ENCODE measurements at places on chromosomes 16 and 17.

DNA sequence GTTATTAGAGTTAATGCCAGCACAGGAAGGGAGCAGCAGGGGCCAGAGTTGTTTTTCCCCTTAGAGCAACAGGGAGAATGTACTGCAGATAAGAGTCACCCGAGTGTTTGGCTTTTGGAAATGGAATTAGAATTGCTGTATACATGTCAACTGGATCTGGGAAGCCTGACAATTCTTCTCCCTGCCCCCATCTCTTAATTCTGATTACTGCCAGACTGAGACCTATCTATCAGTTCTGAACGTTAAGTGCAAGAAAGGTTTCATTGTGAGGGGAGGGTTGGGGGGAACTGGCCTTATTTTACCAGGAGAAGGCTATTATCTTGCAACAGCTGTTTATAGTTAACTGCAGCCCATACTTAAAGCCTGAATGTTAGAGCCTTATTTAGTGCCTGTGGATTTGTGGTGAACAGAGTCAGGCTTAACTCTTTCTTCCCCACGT lies 424.5 kb upstream of the CDH11 start:
- DNase-seq, result no peak

- no peak for DNase-seq
These were observed 18.2 kb downstream of the CEP131 start for GRCh38 chr17:81204578-81204977.

GRCh38 chr17:70808596-70808995 lies 639.3 kb downstream of the KCNJ2 start:
- DNase-seq, result no peak

GRCh38 chr16:31413381-31413780 lies 14.8 kb downstream of the COX6A2 start:
- DNase-seq, result no peak

DNA sequence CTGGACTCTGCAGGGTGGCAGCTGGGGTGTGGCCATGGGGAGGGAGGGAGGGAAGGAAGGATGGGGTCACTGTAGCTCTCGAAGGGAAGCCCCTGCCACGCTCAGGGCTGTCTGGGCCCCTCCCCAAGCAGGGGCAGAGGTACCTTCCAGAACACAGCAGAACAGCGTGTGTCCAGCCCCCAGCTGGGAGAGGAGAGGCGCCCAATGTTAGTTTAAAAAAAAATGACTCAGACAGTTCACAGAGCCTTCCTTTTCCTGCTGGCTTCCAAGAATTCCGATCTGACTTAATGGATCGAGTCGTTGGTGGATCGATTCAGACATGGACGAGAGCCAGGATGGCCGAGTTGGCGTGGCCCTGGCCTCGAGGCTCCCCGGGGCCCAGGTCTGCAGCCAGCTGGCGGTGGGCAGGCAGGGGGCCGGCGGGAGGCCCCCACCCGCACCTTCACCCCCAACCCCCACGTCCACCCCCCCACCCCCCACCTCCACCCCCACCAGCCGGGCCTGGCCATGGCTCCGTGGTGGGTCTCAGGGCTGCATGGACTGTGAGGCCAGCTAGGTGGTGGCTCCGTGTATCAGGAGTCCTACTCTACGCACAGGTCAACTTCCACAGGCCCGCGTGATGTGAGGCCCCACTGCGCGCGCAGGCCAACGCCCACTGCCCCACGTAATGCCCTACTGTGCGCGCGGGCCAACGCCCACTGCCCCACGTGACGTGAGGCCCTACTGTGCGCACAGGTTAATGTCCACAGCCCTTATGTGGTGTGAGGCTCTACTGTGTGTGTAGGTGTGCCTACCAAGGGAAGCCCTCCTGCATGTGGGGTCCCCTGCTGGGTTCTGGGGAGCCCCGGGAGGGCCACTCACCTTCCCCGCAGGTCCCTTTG lies 21.8 kb downstream of the CACNA1H start:
- peak; percentile 91 for DNase-seq

- no peak for DNase-seq
These were observed 50.3 kb downstream of the KSR1 start for GRCh38 chr17:27506348-27507218.

DNA sequence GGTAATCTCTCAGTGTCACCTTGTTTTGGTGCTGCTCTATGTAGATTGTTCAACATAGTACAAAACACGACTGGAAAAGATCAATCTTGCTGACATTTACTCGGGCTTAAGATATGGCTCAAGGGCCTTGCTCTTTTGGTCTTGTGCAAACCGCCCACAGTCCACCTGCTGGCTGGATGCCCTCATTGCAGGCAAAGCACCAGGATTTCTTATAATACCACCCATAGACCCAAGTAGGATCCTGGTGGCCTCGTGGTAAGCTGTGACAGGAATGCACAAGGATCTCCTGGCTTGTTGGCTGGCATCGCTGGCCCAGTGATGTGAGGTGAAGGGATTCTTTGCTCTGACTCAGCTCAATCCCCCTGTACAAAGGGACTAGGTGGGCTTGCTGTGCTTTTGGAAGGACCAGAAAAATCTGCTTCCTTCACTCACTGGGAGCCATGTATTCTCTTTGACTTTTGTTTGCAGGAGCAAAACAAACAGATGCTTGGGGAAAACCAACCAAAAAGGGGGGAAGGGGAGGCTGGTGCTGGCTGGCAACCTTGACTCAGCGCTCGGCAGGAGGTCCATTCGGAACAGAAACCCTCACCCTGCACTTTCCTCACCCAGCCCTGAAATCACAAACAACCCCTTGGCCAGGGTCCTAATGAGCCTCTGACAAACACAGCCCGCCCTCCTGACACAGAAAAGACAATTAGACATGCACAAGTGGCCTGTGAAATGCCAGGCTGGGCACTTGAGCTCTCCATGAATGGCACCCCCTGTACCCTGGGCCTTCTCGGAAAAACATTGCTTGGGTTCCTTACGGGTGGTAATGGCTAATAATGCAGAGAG lies 36.6 kb upstream of the MED9 start:
- DNase-seq, result no peak

Measured in hepatic stellate cell (primary cell).